ENCODE measurements at places on chromosomes 5 and 9.

DNA sequence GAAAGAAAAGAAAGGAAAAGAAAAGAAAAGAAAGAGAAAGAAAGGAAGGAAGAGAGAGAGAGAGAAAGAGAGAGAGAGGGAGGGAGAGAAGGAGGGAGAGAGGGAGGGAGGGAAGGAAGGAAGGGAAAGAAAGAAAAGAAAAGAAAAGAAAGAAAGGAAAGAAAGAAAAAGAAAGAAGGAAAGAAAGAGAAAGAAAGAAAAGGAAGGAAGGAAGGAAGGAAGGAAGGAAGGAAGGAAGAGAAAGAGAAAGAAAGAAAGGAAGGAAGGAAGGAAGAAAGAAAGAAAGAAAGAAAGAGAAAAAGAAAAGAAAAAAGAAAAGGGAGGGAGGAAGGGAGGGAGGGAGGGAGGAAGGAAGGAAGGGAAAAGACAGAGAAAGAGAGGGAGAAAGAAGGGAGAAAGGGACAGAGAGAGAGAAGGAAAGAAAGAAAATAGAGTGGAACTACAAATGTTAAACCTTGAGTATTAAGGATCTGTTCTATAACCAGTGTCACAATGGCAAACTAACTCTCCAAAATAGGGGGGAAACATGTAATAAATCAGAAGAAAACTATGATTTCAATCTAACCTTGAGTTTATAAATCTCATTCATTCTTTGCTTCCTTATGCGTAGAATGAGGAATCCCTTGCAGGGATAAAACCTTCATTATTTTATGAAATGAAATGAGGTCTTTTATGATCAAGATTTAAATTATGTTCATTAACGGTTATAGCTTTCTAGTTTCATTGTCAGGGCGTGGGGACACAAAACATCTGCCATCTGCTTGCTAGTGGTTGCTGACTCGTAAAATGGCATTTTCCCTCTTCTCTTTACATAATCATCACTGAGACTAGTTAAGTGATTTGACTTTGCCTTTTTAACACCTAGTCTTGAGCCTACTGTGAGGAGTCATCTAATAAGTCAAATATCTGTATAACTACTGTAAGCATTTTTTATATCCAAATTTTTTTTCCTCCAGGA lies 40.7 kb upstream of the RAD23B start:
- peak; percentile 12 for DNase-seq

DNA sequence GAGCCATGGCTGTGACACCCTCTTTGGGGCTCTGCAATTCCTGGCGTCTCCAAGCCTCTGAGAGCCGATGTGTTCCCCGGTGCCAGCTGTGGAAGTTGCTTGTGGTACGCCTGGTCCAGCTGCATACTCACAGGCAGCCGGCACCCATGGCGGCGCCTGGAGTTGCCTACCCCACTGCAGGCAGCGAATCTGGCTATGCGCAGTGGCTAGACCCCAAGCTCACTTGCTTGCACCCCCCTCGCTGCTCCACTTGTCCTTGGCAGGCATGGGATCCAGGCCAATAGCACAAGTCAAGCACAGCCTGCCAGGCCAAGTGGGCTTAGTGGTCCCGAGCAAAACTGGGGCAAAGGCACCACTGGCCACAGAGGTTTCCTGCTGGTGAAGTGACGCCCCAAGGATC lies 24.7 kb upstream of the GABRA6 start:
- DNase-seq: no peak

DNA sequence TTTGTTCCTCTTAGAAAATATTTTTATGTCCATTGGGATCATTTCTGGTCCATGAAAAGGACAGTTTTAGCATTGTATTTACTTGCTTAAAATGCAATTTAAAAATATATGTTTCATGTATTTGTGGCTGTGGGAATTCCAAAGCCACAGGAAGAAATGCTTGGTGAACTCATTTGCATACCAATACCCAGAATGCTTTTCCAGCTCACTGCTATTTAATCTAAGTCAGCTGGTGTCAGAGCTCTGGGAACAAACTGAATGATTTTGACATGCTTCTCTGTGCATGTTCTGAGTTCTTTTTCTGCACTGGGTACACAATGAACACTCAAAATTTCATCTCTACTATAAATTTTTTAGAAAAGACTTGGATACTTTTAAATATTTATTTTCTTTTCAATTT lies 482.8 kb upstream of the ARRDC3 start:
- DNase-seq: no peak

- DNase-seq: no peak
These were observed 698.8 kb downstream of the CDH9 start for GRCh38 chr5:26339576-26339975.

GRCh38 chr9:9392755-9393154 lies 1220.0 kb downstream of the PTPRD start:
- DNase-seq: no peak

DNA sequence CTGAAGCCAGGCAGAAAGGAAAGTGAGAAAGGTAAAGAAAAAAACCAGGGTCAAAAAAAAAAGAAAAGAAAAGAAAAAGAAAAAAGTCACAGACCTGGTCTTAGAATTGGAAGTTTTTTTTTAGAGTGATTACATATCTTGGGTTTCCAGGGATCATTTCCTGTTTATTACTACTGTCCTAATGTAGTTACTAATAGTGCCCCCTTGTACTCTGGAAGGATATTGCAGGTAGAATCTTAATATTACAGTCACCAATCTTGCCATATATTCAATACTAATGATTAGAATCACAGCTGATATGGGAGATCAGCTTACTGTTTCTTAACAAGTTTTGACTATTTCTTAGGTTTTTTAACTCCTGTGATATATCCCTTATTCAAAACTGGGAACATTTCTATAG lies 543.2 kb upstream of the CDH6 start:
- DNase-seq: no peak

- DNase-seq: peak; percentile 80
These were observed 85.2 kb downstream of the CYFIP2 start for GRCh38 chr5:157350939-157351801.

DNA sequence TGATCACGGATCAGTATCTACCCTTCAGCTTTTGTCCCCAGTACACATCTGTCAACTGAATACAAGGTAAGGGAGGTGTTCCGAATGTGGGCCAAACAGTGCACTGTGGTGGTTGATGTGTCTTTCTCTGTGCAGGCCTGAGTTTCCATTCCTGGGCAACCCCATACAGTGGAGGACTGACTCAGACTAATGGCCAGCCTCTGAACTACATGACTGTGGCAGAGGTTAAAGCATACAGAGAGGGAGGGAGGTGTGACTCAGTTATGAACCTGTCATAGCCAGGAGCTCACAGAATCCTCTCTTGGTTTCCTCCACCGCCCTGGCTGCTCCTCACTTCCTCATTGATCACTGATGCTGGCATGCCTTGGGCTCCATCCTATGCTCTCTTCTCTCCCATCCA lies 136.4 kb upstream of the TAS2R1 start:
- no peak for DNase-seq

- DNase-seq: no peak
These were observed 1131.1 kb upstream of the WWC1 start for GRCh38 chr5:167160388-167160787.

GRCh38 chr5:59724482-59725391 lies 168.8 kb downstream of the PDE4D start:
- DNase-seq: peak; percentile 55

DNA sequence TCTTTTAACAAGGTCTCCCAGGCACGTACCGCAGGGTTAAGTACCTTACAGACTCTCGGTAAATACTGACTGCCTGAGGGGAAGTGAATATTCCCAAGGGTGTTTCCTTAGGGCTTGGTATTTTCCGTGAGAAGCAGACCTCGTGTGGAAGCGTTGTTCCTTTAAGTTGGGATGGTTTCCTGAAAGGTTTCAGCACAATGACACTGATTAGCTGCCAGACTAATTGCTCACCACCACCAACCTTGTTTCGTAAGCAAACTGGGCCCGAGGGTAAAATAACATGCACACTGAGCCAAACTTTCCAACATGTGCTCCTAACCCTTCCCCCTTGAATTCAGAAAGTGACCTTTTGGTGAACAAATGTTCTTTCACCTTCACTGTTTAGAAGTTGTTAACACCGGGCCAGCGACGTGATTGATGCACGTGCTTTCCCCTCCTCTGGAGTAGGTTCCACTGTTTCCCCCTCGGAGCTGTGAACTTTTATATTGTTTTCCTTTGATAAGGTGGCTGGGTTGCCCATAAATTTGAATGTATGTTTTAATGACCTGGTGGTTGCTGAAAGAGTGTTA lies 128.1 kb upstream of the RPS23 start:
- no peak for DNase-seq
